Activated CD4-positive, alpha-beta memory T cell treated with anti-CD3 and anti-CD28 coated beads, Interleukin-2, amount 10 ng/mL, durations not matched to agents 7 days and 5 days (primary cell): ENCODE measurements at places on chromosomes 11 and 22.

DNA sequence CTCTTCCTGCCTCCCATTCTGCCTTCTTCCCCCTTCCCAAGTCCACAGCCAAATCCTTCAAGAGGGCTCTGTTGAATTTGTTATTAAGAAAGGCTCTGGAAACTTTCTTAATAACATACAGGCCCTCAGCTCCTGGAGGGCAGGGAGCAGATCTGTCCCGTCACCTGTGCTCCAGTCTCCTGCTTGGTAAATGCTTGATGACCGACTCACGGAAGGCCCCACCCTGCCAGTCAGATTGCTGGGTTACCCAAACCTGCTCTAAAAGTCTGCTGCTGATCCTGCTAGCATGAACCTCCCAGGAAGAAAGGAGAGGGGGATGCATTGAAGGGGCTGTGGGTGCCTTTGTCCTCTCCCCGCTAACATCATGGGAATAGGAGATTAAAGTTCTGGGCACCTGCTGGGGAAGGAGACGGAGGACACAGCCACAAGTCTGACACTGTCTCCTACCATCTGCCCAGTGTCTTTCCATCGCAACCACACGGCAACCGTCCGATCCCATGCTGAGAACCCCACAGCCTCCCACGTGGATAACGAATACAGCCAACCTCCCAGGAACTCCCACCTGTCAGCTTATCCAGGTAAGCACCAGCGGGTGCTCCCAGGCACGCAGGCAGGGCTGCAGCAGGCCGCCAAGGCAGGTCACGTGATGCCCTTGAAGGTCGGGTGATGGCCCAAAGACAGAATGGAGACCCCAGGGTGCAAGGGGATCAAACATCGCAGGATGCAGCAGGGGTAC lies 22.5 kb downstream of the CD5 start:
- DNase-seq: no peak

DNA sequence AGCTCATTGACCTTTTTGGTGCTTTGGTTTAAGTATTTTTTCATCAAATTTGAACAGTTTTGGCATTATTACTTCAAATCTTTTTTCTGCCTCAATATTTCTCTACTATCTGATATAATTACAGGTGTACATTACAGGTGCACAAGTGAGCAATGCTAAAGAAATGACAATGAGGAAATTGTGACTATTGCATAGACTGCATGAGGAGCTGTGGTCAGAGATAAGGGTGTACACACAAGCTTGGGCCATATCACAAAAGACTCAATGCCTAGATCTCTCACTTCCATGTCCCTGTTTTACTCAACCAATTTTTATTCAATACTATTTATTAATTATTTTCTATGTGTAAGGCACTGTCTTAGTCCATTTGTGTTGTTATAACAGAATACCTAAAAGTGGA lies 251.0 kb upstream of the UBASH3B start:
- DNase-seq: no peak

GRCh38 chr11:130129922-130130321 lies 29.7 kb upstream of the ST14 start:
- no peak for DNase-seq

GRCh38 chr11:46391578-46392420 lies at the start of gene CHRM4:
CHRM4 (minus strand) TSS chr11:46391776; CDS start chr11:46386557, 5,219 bp downstream.
- peak; percentile 27 for DNase-seq

DNA sequence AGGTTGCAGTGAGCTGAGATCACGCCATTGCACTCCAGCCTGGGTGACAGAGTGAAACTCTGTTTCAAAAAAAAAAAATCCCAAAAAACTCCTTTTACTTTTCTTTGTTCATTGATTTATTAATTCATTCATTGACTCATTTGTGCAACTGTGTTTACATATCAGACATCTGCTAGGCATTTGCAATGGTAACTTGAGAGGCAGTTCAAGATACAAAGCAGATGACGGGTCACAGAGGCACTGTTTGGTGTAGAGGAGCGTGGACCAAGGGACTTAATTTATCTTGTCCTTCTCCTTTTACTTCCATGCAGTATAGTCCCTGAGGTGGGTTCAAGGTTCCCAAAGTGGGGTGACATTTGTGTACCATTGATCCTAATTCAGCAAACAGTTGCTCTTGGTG lies 71.4 kb downstream of the KIAA1671 start:
- no peak for DNase-seq

DNA sequence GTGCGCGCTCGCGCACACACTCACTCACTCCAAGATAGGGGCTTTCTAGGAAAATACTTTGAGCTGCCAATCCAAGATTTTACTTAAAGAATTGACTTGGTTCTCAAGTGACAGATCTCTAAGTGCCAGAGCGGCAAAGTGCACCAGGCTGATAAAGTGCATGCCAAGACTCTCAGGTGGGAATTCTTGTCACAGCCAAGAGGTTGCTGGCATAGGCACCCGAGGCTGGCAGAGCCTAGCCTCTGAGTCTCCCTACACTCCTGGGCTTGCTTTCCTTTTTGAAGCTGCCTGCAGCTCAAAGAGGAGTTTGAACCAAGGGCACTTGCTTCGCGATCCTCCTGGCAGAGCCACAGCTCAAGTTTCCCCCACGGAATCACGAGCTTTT lies 2.5 kb upstream of the ADM start:
- DNase-seq: no peak

DNA sequence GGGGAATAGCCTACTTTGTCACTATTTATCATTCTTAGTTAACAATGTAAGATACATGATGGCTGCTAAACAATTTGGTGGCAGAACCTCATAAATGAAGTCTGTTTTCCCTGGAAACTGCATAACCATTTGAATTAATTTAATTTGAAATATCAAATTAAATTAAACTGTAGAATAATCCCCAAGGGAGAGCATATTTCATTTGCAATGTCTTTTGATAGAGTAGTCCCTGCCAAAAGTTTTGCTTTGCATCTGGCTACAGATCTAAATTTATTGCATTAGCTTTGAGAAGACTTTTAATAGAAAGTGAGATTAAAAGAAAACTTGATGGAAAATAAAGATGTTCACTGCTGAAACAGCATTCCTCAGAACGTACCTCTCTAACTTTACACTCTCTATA lies 246.6 kb downstream of the KIRREL3 start:
- DNase-seq: no peak

- DNase-seq: no peak
Observed at GRCh38 chr11:118536726-118537125, 5.7 kb downstream of the TMEM25 start.

GRCh38 chr22:48752451-48753380 lies 1075.0 kb downstream of the BRD1 start:
- peak; percentile 9 for DNase-seq

DNA sequence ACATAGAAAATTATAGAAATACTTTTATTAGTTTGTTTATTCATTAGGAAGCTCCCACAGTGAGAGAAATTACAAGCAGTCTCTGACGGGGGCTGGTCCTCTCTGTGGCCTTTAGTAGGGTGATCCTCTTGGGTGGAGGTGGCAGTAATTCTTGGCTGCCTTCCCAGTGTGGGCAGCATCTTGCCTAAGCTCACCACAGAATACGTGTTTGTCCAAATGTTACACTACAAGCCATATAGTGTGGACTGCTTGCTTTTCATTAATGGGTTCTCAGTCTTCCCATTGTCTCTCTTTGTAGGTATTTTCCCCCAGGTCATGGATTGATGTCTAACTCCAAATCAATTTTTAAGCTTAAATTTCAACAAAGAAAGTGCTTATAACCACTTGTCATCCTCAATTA lies 43.3 kb downstream of the ENDOD1 start:
- no peak for DNase-seq

DNA sequence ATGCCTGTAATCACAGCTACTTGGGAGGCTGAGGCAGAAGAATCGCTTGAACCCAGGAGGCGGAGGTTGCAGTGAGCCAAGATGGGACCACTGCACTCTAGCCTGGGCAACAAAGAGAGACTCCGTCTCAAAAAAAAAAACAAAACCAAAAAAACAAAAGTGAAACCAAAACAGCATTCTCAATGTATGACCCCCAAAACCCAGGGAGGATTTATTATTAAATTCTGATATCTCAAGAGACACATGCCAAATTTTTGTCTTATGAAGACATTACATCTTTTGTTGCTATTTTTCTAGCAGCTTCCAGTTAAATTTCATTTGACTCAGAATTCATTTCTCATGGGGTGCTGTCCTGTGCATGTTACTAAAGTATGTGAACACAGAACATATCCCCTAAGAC lies 3.0 kb upstream of the YPEL4 start:
- no peak for DNase-seq

GRCh38 chr11:77087723-77088225 lies 14.9 kb upstream of the OMP start:
- DNase-seq: no peak

- DNase-seq: no peak
Observed at GRCh38 chr11:26244207-26244606, 87.7 kb upstream of the ANO3 start.

DNA sequence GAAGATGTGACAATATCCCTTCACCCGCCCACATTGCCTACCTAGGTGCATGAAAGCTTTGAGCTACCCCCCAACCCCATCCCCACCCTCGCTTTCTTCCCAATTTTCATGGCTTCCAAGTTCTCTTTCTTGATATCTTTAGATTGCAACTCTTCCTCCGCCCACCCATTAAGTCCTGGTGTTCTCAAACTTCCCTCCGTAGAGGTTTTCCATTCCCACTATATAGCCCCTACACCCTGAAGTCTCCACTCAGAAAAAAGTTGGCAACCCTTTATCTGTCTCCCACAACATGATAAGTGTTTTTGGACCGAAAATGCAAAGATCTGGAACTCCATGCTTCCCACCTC lies 572 bp downstream of the ZNF70 start:
- DNase-seq: no peak

- no peak for DNase-seq
Observed at GRCh38 chr11:4125141-4125540, 30.5 kb downstream of the RRM1 start.

DNA sequence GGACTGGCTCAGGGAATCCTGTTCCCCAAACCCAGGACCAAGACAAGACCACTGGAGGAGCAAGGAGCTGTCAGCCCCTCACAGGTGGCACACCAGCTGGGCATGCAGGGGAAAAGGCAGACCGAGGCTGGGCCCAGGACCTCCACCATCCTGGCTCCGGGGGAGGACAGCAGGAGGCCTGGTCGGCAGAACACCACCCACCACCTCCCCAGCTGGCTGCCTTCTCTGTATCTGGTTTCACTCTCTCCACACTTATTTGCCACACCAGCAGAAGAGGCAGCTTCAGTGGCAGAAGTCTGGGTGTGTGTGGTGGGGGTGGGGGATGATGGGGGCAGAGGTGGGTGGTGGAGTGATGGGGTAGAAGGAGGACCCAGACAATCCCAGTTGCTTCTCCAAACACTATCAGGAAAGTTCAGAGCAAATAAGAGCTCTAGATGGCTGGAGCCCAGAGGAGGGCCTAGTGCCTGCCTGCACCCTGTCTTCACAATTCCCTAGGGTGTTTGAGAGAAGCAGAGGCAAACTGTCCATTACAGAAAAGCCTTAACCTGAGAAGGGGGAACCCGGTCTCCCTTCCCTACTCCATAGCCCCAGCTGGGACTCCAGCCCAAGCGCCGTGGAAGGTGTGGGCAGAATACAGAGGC lies 51.9 kb upstream of the CDON start:
- no peak for DNase-seq

- no peak for DNase-seq
Observed at GRCh38 chr11:67654225-67654624, 3.7 kb upstream of the ACY3 start.
